ENCODE measurements at places on chromosomes 12 and 14.

DNA sequence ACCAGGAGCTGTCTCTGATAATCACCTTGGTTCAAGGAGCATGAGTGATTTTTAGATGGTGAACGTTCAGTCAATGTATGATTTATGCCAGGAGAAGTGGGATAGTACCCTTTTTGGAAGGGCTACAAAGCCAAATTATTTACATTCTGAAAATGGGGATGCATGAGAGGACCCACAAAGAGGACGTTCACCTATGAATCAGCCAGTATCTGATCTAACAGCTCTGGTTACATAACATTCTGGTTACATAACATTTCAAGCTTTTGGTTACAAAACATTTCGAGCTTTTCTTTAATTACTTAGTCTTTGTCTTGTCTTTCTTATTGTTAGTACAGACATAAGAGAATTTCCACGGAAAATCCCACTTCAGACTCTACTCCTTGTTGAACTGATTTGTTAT, 68.8 kb downstream of the SLCO1A2 start:
- no peak for DNase-seq

GRCh38 chr12:70560671-70561070, 76.6 kb downstream of the PTPRB start:
- DNase-seq, result no peak

GRCh38 chr14:29028973-29029582, 262.5 kb downstream of the FOXG1 start:
- no peak for DNase-seq

GRCh38 chr12:92747151-92747550, 44.4 kb downstream of the PLEKHG7 start:
- DNase-seq, result no peak

GRCh38 chr14:51894250-51894649, 33.8 kb downstream of the GNG2 start:
- no peak for DNase-seq

DNA sequence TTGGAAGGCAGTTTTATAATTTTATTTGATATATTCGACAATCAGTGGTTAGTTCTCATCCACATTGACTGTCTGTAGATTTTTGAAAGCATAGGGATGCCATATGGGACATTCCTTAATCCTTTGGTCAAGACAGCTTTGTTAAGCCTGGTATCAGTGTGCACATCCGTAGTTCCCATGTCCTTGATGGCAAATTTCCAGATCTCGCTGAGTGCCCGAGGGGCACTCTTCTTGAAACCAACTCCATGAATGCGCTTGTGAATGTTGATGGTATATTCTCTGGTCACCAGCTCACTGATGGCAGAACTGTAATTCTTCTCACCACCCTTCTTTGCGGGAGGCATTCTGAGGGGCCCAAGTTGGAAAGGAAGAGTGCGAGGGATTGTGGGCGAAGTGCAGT, 6.1 kb upstream of the DENND5B start:
- no peak for DNase-seq

DNA sequence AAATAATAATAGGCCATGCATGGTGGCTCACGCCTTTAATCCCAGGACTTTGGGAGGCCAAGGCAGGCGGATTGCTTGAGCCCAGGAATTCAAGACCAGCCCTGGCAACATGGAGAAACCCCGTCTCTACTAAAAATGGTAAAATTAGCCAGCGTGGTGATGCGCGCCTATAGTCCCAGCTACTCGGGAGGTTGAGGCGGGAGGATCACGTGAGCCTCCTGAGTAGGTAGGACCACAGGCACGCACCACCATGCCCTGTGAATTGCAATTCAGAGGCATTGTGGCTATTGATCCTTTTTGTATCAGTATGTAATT, 2.3 kb downstream of the ARHGDIB start:
- no peak for DNase-seq

GRCh38 chr14:63273717-63274655, 44.7 kb downstream of the GPHB5 start:
- DNase-seq, result no peak

DNA sequence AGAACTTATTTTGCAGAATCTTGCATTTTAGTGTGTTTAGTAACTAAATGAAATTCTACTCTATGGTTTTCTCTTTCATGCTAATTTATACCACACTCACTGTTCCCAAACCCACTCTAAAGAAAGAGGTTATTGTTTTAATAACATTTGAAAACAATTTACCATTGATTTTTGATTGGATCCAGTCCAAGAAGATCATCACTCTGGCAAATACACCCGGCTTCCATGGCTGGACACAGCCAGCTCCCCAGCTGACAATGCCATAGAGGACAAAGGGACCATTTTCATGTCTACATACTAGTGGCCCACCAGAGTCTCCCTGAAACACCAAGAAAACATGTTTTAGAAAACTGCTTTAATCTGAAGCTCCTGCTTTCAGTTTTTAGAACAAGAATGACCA, 42.4 kb downstream of the OVCH1 start:
- no peak for DNase-seq

GRCh38 chr12:115570069-115570777, 707.3 kb downstream of the MED13L start:
- DNase-seq, result peak; percentile 3

- no peak for DNase-seq
Observed at GRCh38 chr14:102910442-102910841, 12.0 kb upstream of the AMN start.

DNA sequence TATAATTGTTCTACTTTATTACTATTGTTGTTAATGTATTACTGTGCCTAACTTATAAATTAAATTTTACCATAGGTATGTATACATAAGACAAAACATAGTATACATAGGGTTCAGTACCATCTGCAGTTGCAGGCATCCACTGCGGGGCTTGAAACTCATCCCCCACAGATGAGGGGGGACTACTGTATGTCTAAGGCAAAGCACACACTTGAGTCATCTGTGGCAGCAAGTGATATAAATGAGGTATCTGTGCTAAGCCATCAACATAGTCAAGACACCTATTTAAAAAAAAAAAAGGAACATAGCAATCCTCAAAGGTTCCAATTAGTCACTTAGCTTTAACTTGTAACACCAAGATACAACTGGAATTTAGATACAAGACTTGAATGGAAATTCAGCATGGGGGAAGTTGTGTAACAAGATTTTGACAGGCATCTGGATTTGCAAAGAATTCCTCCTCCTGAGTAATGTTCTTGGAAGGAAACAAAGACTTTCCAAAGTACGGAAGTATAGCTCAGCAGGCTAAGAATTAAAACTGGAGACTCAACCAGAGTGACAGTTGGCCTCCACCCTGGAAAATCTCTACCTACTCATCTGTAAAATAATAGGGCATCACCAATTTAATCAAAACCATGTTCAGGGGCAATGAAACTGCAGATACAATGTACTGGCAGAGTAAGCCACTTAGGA, 14.9 kb downstream of the DCAF5 start:
- no peak for DNase-seq

- DNase-seq, result no peak
Observed at GRCh38 chr12:108046650-108047049, 82.4 kb upstream of the WSCD2 start.

DNA sequence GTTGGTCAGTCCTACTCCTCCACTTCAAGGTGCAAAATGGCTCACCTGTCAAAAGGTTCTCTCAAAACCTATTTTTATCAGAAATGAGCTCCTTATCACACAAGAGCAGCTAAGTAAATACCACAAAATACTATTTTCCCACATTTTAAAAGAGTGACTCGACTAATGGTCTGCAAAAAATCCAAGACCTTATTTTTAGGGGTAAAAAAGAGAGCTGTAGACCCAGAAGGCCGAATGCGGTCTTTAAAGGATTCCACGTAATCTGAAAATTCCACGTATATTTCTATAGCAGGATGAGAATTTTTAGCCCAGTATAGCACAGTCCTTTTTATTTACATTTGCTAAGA, 3.8 kb downstream of the C14orf93 start:
- DNase-seq, result no peak

GRCh38 chr12:91833780-91834359, 311.8 kb downstream of the BTG1 start:
- DNase-seq, result no peak

DNA sequence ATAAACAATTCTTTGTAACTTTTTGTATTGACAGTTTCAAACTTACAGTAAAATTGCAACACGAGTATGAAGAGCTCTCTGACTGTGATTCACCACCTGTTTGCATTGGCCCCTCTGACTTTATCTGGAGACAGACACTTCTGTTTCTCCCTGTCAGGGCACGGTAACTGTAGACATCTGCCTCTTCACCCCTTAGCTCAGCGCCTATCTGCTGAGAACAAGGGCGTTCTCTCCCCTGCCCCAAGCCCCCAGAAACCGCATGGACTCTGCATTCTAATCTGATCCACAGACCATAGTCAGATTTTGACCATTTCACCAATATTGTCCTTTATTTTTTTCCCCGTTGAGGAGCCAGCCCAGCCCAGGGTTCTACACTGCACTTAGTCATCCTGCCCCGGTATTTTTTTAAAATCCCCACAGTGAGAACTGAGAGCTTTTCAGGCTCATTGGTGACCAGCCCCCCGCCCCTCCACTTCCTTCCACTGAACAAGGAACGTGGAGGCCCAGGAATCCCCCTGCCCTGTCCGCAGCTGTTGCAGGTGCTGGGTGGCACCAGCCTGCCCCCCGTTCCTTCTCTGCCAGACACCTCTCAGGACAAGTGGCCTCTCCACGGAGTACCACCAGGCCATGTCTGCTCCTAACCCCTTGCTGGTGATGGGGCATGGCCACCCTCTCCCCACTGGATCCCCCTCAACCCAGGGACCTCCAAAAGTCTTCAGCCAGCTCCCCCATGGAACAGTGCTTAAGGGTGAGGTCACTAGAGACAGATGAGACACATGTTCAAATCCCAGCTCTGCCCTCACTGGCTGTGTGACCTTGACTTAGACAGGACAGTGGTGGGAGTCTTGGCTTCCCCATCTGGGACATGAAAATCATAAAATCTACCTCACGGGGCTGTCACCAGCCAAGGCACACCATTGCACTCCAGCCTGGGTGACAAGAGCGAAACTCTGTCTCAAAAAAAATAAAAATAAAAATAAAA, 11.2 kb downstream of the RHOF start:
- no peak for DNase-seq

- DNase-seq, result no peak
Observed at GRCh38 chr12:31626270-31626995, 33.1 kb upstream of the ETFBKMT start.

DNA sequence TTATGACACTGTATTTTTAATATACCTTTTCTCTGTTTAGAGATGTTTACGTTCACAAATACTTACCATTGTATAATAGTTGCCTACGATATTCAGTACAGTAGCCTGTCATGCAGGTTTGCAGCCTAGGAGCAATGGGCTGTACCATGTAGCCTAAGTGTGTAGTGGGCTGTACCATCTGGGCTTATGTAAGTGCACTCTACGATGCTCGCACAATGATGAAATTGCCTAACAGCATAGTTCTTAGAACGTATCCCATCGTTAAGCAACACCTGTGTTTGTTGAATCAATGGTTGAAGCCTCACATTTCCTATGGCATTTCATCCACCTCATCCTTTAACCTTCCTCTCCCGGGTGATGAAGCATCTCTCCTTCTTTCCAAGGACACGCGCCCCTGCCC, 12.5 kb upstream of the EML1 start:
- no peak for DNase-seq

DNA sequence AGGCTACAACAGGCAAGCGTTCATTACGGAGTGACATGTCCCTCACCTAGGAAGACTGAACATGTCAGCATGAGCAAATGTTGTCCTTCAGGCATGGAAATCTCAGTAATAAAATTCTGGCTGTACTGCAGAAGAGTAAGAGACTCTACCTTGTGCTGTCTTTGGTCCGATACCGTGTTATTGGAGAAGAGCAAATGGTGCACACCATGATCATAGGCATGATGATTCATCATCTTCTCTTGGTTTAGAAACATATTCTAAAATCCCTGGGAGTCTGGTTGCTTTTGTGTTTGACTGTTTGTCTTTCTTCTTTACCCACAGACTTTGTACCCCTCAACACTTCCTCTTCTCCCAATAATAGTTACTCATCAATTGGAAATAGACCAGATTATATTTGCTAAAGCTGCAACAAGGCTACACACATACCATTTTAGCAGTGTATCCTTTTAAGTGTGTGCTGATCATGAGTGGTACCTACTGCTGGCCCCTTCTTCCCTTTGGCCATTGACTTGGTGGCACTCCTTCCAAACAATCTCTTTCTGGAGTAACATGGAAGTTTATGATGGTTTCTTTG, 93.5 kb downstream of the RTN1 start:
- DNase-seq, result no peak

GRCh38 chr12:56816491-56816890, 53.4 kb downstream of the HSD17B6 start:
- DNase-seq, result no peak

DNA sequence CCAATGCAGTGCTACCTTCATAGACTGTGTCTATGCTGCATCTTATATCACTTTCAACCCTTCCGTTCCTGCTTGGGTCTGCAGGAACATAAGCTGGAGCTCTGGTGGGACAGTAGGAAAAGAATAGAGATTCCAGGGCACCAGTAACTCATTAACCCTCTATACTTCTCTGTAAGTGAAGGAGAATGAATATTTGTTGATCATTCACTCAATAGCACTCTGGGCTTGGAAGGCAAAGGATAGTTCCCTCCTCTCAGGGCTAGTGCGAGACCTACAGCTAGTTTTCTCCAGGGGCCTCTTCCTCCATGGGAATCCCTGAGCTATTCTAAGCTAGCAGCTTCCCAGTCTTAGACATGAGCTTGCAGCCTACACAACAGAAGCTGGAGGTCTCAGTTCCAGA, 84.7 kb downstream of the BMP4 start:
- DNase-seq, result no peak

- no peak for DNase-seq
Observed at GRCh38 chr12:58977476-58977875, 57.2 kb upstream of the LRIG3 start.

GRCh38 chr14:106872611-106873446, 1346.4 kb downstream of the TMEM121 start:
- no peak for DNase-seq

GRCh38 chr12:114681116-114681871, 2.7 kb downstream of the TBX3 start:
- DNase-seq, result no peak

- DNase-seq, result no peak
Observed at GRCh38 chr12:575129-575502, 88.1 kb downstream of the NINJ2 start.

GRCh38 chr12:93167841-93168492, 209.8 kb upstream of the NUDT4 start:
- DNase-seq, result no peak

DNA sequence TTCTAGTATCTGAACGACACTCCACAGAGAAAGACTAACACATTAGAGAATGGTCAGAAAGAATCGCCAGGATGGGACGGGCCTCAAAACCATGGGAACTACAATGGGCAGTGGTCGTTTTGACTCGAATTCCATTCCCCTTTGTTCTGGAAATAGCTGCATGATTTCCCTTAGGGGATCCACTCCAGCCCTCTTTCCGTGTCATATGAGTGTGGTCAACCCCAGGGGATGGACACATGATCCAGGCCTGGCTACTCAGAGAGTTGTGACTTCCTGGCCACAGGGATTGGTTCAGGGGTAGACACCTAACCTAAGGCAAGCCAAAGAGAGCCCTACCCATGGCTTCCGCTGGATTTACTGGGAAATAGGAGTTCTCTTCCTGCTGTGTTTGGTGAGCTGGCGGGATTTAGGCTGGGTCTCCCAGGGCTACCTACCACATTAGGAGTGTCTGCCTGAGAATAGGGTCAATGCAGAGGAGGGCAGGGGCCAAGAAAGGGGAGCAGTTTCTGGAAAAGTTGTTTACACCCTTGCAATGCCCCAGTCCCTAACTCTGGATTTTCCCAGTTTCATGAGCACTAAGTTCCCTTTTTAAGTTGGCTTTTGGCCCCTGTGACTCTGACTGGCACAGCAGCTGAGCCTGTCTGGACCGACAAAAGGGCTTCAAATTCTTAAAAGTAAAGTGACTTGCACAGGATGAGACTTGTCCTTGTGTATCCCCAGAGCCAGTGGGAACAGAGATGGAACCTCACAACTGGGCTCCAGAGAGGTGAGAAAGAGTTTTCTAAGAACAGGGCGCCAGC, 28.1 kb upstream of the GPATCH2L start:
- DNase-seq, result no peak

Data from BJ (cell line).